ENCODE measurements at places on chromosomes 3 and 15. TPM values are rescaled to one million over a fixed set of nuclear protein-coding genes. Genes with fewer than 3 reads are reported as not detected.

The SAMD7 gene
- not detected for total RNA-seq

The ATP8B4 gene
- 1.8 TPM for total RNA-seq

DNA sequence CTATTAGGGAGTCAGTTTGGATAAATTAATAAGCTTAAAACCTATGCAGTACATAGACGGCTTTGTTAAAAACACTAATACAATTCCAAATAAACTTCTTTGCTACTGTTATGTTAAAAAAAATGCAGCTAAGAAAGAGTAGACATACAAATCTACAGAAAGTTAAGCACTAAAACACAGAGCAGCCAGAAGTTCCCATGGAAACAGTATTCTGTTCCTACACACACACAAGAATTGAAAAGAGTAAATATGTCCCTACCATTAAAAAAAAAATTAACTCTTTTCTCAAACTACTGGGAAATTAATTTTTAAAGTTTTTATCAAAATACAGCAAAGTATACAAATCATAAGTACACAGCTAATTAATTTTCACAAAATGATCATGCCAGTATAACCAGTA lies 71.6 kb downstream of the CLASP2 start:
- no peaks in the 10 kb centered on the region for H3K36me3 ChIP-seq
- no peaks in the 10 kb centered on the region for H3K27me3 ChIP-seq
- peaks cover 9% of the 10 kb centered on the region for H3K4me1 ChIP-seq
- no peak for DNase-seq

DNA sequence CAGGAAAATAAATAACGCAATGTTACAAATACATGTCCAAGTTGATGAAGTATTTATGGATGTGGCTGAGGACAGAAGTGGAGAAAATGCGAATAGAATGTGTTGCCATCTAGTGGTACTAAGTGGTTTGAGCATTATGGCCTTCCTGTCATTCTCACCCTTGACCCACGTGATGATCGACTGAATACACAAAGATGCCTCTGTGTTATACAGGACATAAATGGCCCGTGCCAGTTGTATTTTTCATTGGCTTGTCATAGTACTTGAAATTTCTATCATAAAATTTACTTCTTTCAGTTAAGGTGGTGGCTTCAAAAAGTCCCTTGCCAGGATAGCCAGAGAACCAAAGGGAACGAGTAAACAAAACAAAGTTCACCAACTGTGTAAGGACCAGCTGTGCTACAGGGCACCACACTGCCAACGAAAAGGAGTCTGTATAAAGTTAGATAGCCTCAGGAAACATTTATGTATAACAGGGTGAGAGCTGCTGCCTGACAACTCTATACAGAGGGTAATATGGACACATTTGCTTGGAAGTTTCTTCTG lies 103.7 kb downstream of the MYH15 start:
- H3K36me3 ChIP-seq: no peaks in the 10 kb centered on the region
- no peak overlapping the region for H3K27ac ChIP-seq
- no peak for DNase-seq

DNA sequence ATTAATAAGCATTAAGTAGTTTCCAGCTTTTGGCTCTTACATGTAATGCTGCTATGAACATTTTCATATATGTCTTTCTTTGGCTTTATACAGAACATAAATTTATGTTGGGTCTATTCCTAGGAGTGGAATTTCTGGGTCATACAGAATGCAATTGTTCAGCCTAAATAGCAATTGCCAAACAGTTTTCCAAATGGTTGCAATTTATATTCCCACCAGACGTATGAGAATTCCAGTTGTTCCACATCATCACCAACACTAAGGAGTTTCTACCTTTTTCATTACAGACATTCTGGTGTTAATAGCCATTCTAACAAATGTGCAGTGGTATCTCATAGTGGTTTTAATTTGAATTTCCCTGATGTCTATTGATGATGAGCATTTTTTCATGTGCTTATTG lies 160.1 kb upstream of the TMC3 start:
- no peak for DNase-seq
- H3K36me3 ChIP-seq: no peaks in the 10 kb centered on the region
- H3K4me1 ChIP-seq: peaks cover 35% of the 10 kb centered on the region
- H3K27ac ChIP-seq: no peak overlapping the region
- H3K27me3 ChIP-seq: peaks cover 22% of the 10 kb centered on the region

- H3K27me3 ChIP-seq: no peaks in the 10 kb centered on the region
- DNase-seq: no peak
- H3K4me1 ChIP-seq: no peaks in the 10 kb centered on the region
- H3K27ac ChIP-seq: no peak overlapping the region
These were observed 170.1 kb upstream of the UBE3A start for GRCh38 chr15:25608926-25609325.

GRCh38 chr3:164326714-164327113 lies 751.6 kb downstream of the SI start:
- no peaks in the 10 kb centered on the region for H3K27me3 ChIP-seq
- no peak for DNase-seq
- H3K36me3 ChIP-seq: no peaks in the 10 kb centered on the region
- peaks cover 2% of the 10 kb centered on the region for H3K4me1 ChIP-seq

DNA sequence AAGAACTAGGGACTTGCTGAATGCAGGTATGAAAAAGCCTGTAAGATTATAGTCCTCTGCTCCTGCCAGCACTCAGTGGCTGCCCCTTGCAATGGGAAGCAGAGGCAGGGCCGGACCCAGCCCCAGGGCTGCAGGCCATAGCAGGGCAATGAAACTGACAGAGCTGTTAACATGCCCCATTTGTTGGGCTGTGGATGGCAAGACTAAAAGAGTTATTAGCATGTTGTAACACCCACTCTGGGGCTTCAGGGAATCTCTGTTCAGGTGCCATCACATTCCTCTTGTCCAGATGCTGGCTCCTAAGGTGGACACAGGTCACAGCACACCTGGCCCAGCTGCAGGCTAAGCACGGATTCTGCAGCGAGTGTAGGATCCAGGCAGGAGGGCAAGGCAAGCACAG lies 7.4 kb upstream of the OR5H2 start:
- no peak for DNase-seq
- H3K27ac ChIP-seq: no peak overlapping the region
- H3K27me3 ChIP-seq: no peaks in the 10 kb centered on the region
- H3K4me3 ChIP-seq: no peak overlapping the region
- H3K4me1 ChIP-seq: no peaks in the 10 kb centered on the region

The ZNF385D gene
- 3.7 TPM for total RNA-seq

The REC114 gene
- total RNA-seq: not detected

- no peaks in the 10 kb centered on the region for H3K4me1 ChIP-seq
- no peak overlapping the region for H3K4me3 ChIP-seq
- H3K27me3 ChIP-seq: no peaks in the 10 kb centered on the region
- no peak for DNase-seq
- peaks cover 24% of the 10 kb centered on the region for H3K36me3 ChIP-seq
- H3K27ac ChIP-seq: no peak overlapping the region
These were observed 16.6 kb downstream of the TEX264 start for GRCh38 chr3:51687431-51688205.

DNA sequence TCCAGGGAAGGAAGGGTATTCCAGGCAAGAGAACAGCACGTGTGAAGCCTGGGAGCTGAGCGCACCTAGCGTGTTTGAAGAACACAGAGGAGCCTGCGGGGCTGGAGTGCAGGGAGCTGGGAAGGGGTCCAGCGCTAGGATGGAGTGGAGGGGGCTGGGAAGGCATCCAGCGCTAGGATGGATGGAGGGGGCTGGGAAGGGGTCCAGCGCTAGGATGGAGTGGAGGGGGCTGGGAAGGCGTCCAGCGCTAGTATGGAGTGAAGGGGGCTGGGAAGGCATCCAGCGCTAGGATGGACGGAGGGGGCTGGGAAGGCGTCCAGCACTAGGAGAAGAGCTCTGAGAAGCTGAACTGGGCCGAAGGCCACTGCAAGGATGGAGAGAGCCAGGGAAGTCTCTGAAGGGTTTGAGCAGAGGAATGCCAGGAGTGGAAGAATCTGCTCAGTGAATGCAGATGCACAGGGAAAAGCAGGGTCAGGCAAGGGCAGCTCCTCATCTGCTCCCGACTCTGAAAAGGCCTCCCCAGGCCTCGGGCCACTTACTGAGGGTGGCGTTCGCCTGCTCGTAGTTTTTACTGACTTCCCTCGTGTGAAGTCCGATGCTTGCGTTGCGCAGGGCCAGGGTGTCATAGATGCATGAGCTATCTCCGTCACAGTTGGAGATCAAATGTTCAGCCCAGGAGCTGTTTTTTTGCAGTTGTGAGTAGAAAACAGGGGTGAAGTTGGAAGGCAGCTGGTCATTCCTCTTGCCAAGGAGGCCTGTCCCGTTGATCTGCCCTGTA lies 39.8 kb downstream of the MUC20 start:
- H3K27ac ChIP-seq: no peak overlapping the region
- H3K36me3 ChIP-seq: no peaks in the 10 kb centered on the region
- H3K27me3 ChIP-seq: peaks cover 5% of the 10 kb centered on the region
- H3K4me1 ChIP-seq: peaks cover 4% of the 10 kb centered on the region
- H3K4me3 ChIP-seq: no peak overlapping the region
- DNase-seq: no peak

The C2CD4B gene
- not detected for total RNA-seq

GRCh38 chr3:86973440-86973839 lies 17.5 kb downstream of the VGLL3 start:
- no peak overlapping the region for H3K27ac ChIP-seq
- H3K36me3 ChIP-seq: peaks cover 9% of the 10 kb centered on the region
- no peak overlapping the region for H3K4me3 ChIP-seq
- no peaks in the 10 kb centered on the region for H3K27me3 ChIP-seq
- DNase-seq: no peak

The ZNF717 gene
- 18.2 TPM for total RNA-seq

DNA sequence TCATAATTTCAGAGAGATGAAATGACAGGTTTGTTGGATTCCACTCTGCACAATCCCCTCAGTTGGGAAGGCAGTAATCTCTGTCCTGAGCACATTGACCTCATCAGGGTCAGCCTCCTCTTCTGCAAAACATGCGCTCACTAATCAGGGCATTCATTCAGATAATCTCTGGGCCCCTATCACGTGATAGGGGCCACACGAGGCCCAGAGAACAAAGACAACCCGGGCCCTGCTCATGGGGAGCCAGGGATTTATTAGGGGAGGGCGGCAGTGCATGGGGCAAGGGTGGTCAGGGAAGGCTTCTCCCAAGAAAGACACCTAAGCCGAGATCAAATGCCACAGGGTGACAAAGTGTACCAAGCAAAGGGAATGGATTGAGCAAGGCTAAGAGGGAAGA lies 1.1 kb downstream of the TCTA start:
- peaks cover 3% of the 10 kb centered on the region for H3K36me3 ChIP-seq
- H3K4me1 ChIP-seq: peaks cover 30% of the 10 kb centered on the region
- H3K27ac ChIP-seq: peak overlapping the region; percentile 96
- DNase-seq: no peak
- H3K27me3 ChIP-seq: no peaks in the 10 kb centered on the region

GRCh38 chr3:149509526-149509925 lies 35.0 kb downstream of the TM4SF4 start:
- peaks cover 18% of the 10 kb centered on the region for H3K4me1 ChIP-seq
- DNase-seq: no peak
- no peak overlapping the region for H3K4me3 ChIP-seq
- no peak overlapping the region for H3K27ac ChIP-seq

- no peaks in the 10 kb centered on the region for H3K36me3 ChIP-seq
- peaks cover 8% of the 10 kb centered on the region for H3K4me1 ChIP-seq
- no peak overlapping the region for H3K4me3 ChIP-seq
These were observed 25.3 kb upstream of the STRIT1 start for GRCh38 chr3:155318740-155319139.

The RPL35A gene
- total RNA-seq: 1,330 TPM

DNA sequence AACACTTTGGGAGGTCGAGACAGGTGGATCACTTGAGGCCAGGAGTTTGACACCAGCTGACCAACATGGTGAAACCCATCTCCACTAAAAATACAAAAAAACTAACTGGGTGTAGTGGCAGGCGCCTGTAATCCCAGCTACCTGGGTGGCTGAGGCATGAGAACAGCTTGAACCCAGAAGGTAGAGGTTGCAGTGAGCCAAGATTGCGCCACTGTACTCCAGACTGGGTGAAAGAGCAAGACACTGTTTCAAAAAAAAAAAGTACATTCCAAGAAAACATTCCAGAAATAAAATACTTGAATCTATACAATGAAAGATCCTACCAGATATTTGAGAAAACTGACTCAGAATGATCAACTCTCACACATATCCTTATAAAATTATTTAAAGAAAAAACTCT lies 30.4 kb downstream of the TFDP2 start:
- no peaks in the 10 kb centered on the region for H3K27me3 ChIP-seq
- H3K36me3 ChIP-seq: no peaks in the 10 kb centered on the region
- no peak overlapping the region for H3K4me3 ChIP-seq
- no peak for DNase-seq
- H3K27ac ChIP-seq: no peak overlapping the region
- H3K4me1 ChIP-seq: peaks cover 10% of the 10 kb centered on the region

DNA sequence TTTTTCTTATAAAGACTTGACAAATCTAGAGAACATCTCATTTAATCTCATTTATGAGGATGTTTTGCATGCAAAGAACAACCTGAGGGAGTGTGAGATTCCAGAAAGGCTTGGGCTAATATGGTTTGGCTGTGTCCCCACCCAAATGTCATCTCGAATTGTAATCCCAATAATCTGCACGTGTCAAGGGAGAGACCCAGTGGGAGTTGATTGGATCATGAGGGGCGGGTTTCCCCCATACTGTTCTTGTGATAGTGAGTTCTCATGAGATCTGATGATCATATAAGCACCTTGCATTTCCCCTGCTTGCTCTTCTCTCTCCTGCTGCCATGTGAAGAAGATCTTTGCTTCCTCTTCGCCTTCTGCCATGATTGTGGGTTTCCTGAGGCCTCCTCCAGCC lies 103.0 kb downstream of the ZNF385D start:
- no peaks in the 10 kb centered on the region for H3K4me1 ChIP-seq
- no peaks in the 10 kb centered on the region for H3K36me3 ChIP-seq
- no peak for DNase-seq
- H3K27me3 ChIP-seq: no peaks in the 10 kb centered on the region

DNA sequence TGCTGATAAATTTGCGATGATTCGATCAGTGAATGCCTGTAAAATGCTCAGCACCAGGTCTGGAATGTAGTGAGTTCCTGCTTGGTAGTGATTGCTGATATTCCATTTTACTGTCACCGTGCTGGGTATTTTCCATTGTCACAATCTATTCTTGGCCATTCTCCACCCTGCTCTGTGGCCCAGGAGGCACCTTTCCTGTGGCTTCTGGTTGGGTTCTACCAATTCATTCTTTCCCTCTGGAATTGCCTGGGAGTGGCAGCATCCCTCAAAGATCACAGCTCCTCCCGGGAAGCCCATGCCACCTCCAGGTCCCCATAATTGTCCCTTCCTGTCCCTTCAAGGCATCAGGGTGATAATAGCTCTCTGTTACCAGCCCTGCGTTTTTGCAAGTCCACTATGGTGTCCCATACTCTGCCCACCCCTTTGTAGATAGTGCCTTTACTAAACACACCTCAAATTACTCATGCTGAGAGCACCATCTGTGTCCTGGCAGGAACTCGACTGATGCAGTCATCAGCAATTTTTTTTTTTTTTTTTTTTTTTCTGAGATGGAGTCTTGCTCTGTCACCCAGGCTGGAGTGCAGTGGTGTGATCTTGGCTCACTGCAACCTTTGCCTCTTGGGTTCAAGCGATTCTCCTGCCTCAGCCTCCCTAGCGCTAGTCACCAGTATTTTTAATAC lies 177.8 kb upstream of the PROK2 start:
- H3K4me1 ChIP-seq: no peaks in the 10 kb centered on the region
- no peak overlapping the region for H3K4me3 ChIP-seq
- DNase-seq: no peak
- H3K27ac ChIP-seq: no peak overlapping the region
- peaks cover 64% of the 10 kb centered on the region for H3K27me3 ChIP-seq

Measured in mesothelial cell of epicardium (in vitro differentiated cells).